SIG-M5 (cell line): ENCODE measurements at places on chromosomes 11 and 22.

GRCh38 chr11:30310623-30311022, 12.3 kb upstream of the ARL14EP start:
- no peak for DNase-seq

DNA sequence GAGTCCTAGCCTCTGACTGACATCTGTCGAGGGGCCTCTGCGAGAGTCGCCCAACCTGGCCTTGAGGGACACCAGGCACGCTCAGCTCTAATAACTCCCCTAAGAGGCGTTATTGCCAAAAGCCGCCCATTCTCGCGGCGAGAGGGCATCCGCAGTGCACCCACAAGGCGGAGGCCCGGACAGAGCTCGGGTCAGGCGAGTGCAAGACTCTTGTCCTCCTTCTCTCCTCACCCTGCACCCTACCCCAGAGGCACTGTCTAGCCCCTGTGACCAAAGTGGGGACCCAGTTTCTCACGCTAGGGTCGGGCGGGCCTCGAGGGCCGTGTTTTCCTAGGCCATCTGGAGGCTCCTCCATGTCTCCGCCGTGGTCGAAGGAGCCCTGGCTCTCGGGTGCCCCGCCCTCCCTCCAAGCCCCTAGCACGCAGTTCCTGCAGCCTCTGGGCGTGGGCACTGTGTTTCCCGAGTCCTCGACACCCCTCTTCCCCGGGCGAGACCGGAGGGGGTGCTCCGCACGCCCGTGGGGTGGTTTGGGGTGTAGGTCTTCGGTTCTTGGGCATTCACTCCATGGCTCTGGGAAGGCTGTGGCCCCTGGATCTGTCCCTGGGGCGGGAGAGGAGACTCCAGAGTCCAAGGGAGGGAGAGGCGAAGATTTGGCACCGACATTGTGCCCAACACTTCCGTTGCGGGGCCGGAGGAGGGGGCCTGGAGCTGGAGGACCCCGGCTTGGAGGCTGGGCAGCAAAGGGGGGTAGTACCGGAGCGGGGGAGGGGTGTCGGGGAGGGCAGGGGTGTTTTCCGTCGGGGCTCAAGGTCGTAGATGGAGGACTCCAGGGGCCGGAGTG, 1.0 kb downstream of the CHRM4 start:
- no peak for DNase-seq

- DNase-seq: no peak
Measured at GRCh38 chr11:70521475-70522308, 123.4 kb downstream of the CTTN start.

DNA sequence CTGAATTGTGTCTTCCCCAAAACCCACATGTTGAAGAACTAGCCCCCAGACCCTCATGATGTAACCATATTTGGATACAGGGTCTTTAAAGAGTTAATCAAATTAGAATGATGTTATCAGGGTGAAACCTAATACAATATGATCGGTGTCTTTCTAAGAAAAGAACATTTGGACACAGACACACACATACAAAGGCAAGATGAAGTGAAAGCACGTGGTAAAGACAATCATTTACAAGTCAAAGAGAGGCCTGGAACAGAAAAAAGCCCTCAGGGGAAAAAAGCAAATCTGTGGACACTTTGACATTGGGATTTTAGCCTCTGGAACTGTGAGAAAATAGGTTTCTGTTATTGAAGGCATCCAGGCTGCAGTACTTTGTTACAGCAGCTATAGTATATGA, 733.4 kb downstream of the JRKL start:
- no peak for DNase-seq

- no peak for DNase-seq
Measured at GRCh38 chr11:64224891-64225607, 937 bp downstream of the TRPT1 start.

DNA sequence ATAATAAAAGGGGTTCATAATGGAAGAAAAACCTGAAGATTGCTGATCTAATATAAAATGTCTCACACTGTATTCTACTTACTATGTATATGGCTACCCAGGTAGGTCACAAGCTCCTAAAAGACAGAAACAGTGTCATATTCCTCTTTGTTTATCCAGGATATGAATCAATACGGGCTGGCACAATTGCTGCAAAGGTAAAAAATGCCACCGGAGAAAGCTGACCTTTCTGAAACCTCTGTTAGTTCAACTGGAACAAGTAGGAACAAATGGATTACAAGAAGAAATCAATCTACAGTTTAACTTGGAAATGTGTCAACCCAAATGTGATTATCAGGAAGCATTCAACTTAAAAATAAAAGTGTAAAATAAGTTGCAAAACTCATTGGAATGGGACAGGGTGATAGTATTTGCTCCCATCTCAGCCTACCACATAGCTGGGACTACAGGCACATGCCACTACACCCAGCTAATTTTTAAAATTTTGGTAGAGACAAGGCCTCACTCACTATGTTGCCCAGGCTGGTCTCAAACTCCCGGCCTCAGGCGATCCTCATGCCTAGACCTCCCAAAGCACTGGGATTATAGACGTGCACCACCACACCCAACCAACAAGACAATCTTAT, 27.6 kb downstream of the SLC35F2 start:
- DNase-seq: no peak

DNA sequence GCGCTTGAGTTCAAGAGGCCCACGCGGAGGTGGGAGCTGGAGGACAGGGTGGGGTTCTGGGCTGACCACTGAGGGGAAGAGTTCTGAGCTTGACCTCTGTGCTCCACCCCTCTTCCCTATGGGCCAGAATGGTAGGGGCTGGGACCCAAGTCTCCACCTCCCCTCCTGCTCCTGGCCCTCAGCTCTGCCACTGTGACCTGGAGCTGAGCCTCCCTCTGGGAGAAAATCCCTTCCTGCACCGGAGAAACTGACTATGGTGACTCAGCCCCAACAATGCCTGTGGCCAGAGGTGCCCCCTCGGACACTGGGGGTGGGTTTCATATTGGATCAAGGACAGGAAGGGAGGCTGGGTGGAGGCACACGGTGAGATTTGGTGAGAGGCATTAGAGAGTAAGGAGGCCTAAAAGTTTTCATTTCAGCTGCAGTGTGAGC, 23.0 kb downstream of the RELT start:
- no peak for DNase-seq

GRCh38 chr22:46043339-46043738, 66.4 kb upstream of the WNT7B start:
- DNase-seq: no peak
